ENCODE measurements at places on chromosomes 7 and 10. TPM values are rescaled to one million over a fixed set of nuclear protein-coding genes. Genes with fewer than 3 reads are reported as not detected.
A peak's percentile ranks its signal among the peaks of the same experiment; 100 is the strongest.

DNA sequence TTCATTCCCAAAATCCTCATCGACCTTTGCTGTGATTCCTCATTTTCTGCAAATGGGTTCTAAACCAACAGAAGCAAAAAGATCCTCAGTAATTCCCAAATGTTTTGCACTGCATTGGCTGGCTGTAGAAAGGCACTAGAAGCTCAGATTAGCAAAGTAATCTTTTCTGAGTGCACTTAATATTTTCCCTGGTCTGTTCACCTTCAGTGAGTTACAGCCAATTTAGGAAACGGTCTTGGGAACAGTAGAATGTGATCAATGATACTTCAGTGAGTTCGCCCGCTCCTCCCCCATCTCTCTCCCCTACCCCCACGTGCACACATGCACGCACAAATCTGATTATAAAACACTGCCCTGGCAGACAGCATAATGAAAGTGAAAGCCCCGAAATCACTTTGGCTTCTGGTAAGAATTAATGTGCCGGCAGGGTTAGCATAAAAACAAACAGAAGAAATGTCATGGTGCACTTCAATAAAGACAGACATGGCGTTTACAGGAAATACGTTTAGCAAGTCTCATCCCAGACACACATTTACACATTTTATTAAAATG is 201.3 kb upstream of the CDCA7L start:
- no peak for DNase-seq

DNA sequence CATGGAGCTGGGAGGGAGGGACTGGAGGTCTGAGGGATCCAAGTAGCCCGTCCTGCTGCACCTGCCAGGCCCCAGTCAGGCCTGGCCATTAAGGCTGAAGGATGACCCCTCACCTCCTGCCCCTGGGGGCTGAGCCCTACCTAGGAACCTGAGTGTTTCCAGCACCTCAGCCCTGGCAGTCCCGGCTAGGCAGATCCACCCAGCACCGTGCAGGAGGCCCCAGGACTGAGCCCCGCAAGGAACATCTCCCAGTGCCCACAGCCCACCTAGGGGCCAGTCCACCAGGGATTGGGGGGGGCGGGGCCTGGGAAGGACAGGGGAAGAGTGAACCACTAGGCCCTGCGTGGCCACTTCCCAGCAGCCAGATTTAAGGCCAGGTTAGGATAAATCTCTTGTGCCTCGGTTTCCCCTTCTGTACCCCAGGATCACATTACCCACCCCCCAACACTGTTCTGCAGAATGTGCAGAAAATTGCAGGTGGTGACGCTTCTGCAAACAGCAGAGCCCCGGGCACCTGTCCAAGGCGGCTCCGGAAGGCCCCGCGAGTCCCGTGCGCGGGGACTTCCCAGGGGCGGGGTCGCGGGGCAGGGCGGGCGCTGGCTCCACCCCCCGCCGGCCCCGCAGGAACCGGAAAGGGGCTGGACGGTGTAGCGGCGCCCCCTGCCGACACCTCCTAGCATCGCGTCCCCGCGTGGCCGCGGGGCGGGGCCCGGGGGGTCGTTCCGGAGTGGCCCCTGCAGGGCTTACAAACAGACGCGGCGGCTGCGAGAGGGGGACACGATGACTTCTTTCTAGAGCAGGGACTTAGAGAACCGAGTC is 55.9 kb downstream of the PWWP2B start:
- DNase-seq: peak; percentile 91

- no peak for DNase-seq
These were observed 204.9 kb upstream of the FRMD4A start for GRCh38 chr10:14535457-14536130.

GRCh38 chr10:15346440-15347141 is 24.5 kb downstream of the FAM171A1 start:
- DNase-seq: no peak

DNA sequence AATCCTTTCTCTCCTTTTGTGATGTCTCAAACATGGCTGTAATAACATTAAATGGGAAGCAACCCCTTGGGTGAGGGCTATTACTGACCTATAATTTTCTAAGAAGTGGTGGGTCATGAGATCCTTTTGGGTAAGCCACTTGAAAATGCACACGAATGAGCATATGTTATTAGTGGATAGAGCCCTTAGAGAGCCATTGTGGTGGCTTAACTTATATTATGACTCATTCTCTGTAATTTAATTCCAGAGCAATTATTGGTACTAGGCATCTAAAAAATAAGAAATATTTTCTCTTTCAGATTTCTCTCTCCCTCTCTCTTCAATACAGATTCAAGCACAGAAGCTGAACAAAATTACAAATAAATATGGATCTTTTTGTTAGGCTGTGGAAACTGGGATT is 1177.4 kb upstream of the PHF14 start:
- DNase-seq: no peak

GRCh38 chr7:123871998-123872867 is 27.3 kb downstream of the HYAL4 start:
- DNase-seq: peak; percentile 30

NUTM2E gene
- total RNA-seq: not detected

CCL24 gene
- not detected for total RNA-seq

TECTB gene
- not detected for total RNA-seq

HSPA12A gene
- 0.06 TPM for total RNA-seq

CYP2C18 gene
- not detected for total RNA-seq

NPFFR1 gene
- not detected for total RNA-seq

TCAF2 gene
- total RNA-seq: 31.7 TPM

SLC39A12 gene
- total RNA-seq: not detected

FGL2 gene
- 1.4 TPM for total RNA-seq

HDAC9 gene
- total RNA-seq: 0.72 TPM

Measured in activated naive CD8-positive, alpha-beta T cell treated with anti-CD3 and anti-CD28 coated beads for 36 hours (primary cell).